ENCODE measurements at places on chromosomes 11 and 22.
A peak's percentile ranks its signal among the peaks of the same experiment; 100 is the strongest.

DNA sequence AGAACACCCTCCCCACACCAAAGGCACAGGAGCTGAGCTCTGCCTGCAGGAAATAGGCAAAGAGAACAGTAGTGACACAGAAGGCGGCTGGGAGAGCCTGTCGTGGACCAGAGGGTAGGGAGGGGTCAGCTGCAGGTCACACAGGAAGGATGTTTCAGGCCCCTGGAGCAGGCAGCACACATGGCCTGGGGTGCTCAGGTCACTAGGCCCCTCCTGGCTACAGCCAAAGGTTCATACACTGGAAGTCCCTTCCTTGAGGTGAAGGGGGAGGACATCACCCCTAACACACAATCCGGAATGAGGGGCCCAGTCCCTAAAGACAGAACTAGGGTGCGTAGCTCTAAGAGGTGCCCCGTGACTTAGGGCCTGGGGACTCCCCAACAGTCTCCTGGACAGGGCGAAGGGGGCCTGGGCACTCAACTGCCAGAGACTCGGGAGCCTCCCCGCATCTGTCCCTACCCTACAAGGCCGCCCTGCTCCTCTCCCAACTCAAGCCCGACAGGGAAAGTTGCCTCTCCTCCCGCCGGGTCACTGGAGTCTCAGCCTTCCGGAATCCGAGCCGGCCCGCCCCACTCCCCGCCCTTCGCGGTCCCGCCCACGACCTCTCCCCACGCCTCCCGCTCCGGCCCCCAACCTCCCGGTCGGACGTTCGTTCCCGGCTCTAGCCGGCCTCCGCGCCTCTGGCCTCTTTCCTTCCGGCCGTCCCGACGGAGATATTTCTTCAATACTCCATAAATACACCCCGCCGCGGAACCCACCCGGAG, at the start of gene CYB5R2:
Gene CYB5R2, minus strand, starts transcription at position 541 of the 764 bp plus-strand sequence. CDS start 675 bp downstream, outside the sequence.
- DNase-seq, result no peak

DNA sequence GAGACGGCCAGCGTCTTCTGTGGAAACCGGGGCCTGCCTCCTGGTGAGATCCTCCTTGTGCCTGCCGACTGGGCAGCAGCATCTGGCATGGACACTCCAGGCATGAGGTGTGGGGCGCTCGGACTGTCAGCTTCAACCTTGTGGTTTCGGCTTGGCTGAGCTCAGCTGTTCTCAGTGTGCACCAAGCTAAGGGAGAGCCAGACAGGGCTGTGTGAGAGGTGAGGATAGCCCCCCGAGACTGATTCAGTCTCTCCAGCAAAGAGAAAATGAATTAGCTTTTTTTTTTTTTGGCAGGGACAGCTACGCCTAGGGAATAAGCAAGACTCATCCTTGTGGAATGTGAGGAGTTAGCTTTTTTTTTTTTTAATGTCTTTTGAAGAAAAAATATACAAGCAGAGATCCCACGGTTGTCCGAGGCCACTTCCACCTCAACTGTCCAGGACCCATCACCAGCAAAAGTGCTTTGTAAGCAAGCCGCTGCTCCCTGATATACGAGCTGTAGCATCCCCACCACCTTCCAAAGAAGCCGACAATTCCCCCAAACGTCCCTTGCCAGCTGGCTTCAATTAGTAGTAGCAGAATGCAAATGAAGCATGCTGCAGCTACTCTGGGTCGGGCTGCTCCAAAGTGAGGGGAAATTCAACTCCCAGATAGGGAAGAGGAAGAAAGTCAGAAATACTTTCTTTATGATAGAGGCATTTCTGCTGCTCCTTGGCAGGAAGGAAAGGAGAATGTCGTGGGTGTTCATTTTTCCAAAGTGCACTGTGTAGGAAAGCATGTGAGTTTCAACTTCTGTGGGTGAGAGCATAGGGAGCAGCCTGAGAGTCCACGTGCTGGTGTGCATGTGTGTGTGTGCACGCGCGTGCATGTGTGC, 9.7 kb upstream of the THY1 start:
- DNase-seq, result no peak

DNA sequence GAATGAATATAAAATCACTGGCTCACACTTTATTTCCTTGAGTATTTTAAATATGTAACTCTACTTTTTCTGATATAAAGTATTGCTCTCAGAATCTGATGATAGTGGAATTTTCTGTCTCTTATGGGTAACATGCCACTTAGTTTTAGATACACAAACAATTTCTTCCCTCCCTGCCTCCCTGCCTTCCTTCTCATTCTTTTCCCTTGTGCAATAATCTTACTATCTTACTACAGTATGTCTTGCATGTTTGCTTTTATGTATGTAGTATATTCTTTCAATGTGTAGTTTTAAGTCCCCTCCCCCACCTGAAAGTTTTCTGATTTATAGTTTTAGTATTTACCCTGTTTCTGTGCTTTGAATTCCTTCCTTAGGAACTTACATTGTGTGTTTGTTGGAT, 48.4 kb downstream of the INSC start:
- no peak for DNase-seq

GRCh38 chr11:57097149-57097548, 84.6 kb upstream of the LRRC55 start:
- no peak for DNase-seq

DNA sequence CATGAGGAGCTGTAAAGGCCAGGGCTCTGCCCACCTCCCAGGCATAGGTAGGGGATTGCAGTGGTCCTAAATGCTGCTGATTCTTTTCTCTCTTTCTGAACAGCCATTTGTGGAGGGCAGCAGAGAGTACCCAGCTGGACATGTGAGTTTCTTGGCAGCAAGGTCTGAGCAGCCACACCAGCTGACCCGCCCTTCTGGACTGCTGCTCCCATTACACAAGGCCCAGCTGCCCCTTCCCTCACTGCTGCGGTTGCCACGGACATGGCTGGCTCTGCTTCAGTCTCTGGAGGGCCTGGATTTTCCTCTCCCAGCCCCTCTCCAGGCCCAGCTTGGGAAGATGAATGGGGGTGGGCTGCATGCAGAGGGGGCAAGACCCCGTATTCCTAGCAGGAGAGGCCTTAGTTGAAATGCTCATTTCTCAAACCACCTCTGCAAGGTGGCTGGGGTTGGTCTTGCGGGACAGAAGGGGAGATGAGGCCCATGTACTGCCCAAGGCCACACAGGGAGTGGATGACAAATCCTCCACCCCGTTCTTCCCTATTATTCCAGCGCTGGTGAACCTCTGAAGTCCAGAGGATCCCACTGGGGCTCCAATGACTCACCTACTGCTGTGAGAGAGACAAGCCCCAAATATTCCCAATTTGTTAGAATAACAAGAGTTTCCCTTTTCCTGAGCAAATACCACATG, 4.6 kb downstream of the LGALS12 start:
- no peak for DNase-seq

DNA sequence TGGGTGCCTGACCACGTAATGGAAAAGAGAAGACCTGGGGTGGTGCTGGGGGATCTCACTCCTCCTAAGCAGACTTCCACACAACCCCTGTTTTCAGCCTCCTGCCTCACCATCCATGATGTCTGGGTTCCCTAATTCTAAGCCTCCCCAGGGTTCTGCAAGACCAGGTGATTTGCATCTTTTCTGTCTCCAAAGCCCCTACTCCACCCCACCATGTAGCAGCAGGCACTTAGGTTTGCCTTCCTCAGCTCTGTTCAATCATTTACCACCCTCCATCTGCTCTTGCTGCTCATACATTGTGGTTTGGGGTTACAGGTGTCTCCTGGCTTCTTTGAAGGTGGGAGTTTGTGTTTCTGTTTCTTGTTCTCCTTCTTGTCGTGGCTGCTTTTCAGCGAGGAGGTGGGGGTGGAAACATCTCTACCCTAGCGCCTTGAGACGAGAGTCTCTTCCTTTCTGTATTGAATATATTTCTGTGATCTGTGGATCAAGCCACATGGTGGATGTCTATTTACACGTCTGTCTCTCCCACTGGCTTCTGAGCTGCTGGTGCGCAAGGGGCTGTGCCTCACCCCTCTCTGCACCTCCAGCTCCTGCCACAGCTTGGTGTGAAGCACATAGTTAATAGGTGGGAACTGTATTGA, 6.6 kb upstream of the SSTR3 start:
- peak; percentile 57 for DNase-seq

DNA sequence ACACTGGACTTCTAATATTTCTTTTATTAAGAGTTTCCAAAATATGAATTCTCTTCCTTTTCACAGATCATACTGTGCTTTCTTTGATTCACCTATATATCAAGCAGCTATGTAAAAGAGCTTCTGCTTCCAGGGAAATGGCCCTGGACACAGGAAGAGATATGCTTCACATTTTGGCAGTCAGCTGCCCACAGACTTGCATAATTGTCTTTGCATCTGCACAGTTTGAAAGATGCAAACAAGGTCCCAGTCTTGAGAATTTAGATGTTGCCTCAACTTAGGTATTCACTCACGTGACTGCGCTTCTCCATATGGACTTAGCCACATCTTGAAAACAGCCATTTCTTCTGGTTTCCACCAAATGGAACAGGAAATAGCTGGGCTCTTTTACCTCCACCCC, 92.3 kb upstream of the POU2AF2 start:
- no peak for DNase-seq

DNA sequence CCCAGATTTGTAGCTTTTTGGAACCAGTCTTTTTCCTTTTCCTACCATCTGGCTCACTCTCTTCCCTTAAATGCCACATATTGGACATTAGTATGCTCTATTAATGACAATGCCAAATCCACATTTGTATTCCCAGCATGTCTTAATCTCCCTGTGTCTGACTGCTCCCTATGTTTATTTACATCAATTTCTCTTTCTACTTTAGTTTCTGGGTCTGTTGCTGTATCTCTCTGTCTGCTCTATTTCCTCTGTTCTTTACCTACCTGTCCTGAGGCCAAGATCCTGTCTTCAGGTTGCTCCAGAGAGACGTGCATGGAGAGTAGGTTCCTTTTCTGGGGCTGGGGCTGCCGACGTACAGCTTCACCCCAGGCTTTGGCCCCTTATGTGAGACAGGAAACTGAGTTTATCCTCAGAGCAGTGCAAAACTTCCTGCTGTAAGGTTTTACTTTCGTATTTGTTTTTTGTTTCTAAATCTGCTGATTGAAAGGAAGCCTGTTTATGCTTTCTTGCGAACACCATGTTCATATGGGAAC, 25.6 kb downstream of the OR2AG2 start:
- no peak for DNase-seq

DNA sequence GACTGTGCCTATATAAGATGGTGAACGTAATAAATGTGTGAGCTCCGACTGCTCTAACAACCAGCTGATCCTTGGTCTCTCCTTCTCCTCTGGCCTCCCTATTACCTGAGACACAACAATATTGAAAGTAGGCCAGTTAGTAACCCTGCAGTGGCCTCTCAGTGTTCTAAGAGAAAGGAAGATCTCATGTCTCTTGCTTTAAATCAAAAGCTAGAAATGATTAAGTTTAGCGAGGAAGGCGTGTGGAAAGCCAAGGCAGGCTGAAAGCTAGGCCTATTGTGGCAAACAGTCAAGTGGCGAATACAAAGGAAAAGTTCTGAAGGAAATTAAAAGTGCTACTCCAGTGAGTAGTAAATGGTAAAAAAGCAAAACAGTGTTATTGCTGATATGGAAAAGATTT, 39.5 kb downstream of the HIPK3 start:
- DNase-seq, result no peak

DNA sequence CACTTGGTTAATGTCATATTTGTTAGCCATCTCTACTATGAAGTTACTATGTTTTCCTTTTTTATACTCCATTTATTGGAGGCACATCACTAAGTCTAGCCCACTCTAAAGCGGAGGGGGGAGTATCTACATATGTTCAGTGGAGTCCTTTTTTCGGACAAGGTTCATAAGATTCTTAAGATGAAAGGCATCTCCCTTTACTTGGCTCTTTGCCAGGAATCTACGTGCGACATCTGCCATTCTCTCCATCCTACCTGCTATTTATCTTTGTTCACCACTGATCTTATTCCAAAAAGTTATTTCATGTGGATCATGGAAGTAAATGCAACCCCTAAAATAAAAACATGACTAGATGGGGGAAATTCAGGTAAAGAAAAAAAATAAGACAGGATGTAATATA, 77.4 kb upstream of the YWHAH start:
- DNase-seq, result no peak

- DNase-seq, result no peak
Observed at GRCh38 chr11:27720277-27720830, 20.1 kb upstream of the BDNF start.

DNA sequence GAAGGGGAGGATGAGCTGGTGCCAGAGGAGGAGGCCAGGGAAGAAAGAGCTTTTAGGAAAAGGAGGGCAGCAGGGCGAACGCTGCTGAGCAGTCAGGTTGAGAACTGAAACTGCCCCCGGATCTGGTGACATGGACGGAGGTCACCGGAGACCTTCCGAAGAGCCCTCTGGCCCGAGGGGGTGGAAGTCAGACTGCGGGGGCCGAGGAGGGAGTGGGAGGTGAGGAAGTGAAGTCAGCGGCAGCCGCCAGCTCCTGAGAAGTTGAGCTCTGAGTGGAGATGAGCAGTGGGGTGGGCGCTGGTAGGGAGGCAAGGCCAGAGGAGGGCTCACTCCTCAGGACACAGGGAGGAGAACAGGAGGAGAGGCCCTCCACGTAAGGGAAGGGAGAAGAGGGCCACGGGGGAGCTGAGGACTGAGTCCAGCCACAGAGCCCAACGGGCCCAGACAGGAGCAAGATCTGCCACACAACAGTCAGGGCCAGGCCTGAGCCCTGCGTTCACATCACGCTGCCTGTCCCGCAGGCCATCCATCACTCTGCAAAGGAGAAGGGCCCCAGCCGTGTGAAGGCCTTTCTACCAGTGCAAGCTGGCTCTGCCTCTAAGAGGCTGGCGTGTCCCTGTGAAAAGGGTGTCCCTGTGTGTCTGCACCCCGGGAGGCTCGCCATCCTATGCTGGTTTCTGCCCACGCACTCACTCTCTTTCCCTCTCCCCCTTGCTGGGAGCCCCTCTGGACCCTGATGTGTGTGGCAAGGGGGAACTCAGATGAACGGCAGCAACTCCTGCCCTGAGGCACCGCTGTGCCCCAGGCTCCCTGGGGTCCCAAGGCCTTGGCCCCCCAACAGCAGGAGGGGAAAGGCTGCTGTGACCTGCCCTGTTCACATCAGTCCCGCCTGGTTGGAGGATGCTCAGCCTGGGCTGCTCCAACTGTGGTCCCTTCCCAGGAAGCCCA, 19.0 kb upstream of the LRRC32 start:
- DNase-seq, result no peak

DNA sequence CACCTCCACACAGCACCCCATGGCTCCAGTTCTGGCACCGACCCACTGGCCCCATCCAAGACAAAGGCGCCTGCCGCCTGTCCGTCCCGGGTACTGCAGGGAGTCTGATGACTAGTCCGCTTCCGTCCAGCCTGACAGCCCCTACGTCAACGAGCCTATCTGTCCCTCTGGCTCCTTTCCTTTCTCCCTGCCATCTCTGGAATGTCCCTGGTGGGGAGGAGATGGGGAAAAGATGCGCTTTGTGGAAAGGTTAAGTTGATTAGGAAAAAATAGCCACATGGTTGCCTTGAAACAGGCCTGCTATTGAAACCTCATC, 10.4 kb downstream of the PDGFB start:
- DNase-seq, result no peak

DNA sequence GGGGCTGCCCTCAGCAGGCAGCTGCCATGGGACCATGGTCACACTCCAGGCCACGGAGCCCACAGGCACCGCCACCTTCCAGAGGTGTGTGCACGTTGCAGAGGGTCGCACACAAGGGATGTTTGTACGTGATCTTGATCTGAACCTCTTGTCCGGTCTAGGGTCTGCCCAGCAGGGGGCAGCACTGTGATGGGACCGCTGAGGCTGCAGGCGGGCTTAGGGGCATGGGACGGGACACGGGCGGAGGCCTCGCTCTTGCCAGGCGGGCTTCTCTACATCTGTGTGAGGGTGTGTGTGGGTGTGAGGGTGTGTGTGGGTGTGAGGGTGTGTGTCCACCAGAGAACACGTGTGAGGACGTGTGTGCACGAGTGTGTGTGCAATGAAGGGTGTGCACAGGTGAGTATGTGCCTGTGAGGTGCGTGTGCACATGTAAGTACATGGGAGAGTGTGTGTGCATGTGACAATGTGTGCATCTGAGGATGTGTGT, 52.4 kb downstream of the CACNA1I start:
- DNase-seq, result peak; percentile 46

GRCh38 chr22:22229683-22230420, 14.7 kb upstream of the VPREB1 start:
- DNase-seq, result no peak
